Sigmoid colon (tissue), 7 donors: ENCODE measurements at places on chromosomes 5 and 9. TPM values are rescaled to one million over a fixed set of nuclear protein-coding genes. Genes with fewer than 3 reads are reported as not detected.

DNA sequence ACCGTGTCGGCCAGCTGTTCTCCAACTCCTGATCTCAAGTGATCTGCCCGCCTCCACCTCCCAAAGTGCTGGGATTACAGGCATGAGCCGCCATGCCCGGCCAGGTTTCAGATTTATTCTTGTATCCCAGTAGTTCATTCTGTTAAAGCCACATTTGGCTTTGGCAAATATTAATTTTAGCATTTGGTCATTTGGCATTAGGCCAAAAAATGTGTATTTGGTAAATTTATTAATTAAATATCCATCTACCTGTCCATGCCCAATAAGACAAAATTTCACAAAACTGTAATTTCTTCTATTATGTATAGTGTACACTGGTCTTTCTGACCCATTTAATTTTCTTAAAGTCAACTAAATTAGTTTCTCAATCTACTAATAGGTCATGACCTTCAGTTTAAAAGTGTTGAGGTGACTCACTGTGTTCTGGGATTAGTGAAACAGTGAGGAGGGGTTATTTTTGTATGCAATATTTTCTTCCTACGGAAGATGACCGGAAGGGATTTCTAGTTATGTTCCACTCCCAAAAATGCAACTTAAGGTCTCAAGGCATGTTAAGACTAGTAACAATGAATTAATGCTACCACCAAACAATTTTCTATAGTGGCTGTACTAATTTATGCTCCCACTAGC is 21.0 kb downstream of the OSTF1 start:
- no peak overlapping the region for H3K27ac ChIP-seq
- no peaks in the 10 kb centered on the region for H3K36me3 ChIP-seq
- H3K27me3 ChIP-seq = no peaks in the 10 kb centered on the region
- H3K4me3 ChIP-seq = no peak overlapping the region
- peaks cover 5% of the 10 kb centered on the region for H3K4me1 ChIP-seq
- no peak for DNase-seq

DNA sequence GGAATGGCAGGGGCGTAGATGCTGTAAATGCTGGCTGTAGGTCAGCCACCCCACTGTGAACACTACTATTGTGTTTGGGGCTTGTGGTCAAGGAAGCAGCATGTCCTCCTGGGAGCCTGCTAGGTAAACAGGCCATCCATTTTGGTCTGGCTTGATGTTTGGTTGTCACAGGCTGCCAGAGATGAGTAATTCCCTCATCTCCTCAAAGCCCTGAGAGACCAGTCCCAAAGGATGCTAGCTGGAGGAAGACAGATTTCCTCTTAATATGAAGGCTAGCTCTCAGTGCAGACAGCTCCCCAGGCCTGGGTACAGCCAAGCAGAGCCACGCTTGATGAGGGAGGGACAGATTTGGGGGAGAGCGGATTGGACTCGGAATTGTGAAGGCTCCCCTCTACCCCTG is 72.5 kb upstream of the MAP1B start:
- H3K4me3 ChIP-seq = no peak overlapping the region
- no peak overlapping the region for H3K27ac ChIP-seq
- H3K27me3 ChIP-seq = no peaks in the 10 kb centered on the region
- no peak for DNase-seq

DNA sequence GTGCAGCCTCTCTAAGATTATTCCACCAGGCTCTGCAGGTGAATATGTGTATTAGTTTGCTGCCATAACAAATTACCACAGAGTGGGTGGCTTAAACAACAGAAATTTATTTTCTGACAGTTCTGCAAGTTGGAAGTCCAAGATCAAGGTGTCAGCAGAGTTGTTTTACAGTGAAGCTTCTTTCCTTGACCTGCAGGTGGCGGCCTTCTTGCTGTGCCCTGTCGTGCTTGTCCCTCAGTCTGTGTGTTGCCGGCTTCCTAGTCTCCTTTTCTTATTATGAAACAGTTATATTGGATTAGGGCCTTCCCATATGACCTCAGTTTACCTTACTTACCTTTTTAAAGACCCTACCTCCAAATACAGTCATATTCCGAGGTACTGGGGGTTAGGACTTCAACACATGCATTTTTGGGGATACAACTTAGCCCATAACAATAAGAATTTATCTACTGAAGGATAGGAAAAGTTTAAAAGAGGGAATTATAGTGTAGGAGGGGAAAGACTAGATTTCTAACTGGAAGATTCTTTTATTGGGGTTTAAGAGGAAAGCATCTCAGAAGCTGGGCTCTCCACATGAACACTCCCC is 97.4 kb downstream of the OSTF1 start:
- no peaks in the 10 kb centered on the region for H3K36me3 ChIP-seq
- no peaks in the 10 kb centered on the region for H3K4me1 ChIP-seq
- no peaks in the 10 kb centered on the region for H3K27me3 ChIP-seq
- no peak for DNase-seq

DNA sequence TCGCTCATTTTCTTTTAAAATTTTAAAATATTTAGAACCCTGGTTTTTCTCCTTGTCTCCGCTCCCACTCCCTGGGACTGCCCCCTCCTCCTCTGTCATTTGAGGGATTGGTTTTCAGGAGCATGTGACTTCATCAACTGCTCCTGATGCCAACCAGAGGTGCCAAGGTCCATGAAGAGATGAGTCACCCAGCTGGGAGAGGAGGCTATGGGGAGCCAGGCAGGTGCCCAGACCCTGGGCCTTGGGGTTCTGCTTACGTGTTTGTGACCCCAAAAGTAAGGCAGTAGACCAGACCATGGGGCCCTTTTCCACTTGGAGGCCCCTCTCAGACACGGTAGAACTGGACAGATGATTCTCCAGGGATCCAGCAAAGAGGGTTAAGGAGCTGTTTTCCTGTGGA is 167.0 kb downstream of the FGF18 start:
- DNase-seq = no peak
- no peak overlapping the region for H3K4me3 ChIP-seq
- H3K36me3 ChIP-seq = no peaks in the 10 kb centered on the region
- no peaks in the 10 kb centered on the region for H3K4me1 ChIP-seq

DNA sequence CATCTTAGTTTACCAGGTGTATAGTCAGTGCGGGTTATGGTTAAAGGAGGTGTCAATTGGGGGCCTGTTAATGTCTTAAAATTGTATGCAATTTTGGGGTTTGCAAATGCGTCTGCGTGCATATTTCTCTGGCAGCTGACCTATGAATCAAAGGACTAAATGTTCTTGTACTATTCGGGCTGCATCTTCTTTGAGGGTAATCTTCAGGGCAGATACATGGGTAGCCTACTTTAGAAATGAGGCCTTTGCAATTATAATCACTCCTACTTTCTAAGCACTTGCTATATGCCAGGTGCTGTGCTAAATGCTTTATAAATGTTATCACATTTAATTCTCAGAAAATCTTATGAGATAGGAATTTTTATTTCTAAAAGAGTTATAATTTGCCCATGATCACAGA is 58.2 kb downstream of the NDFIP1 start:
- H3K27ac ChIP-seq = no peak overlapping the region
- H3K36me3 ChIP-seq = no peaks in the 10 kb centered on the region
- no peaks in the 10 kb centered on the region for H3K4me1 ChIP-seq
- H3K27me3 ChIP-seq = no peaks in the 10 kb centered on the region
- no peak for DNase-seq
- no peak overlapping the region for H3K4me3 ChIP-seq

The SMIM33 gene
- polyA plus RNA-seq = 4.7 TPM
